ENCODE measurements at places on chromosomes 6 and 20. TPM values are rescaled to one million over a fixed set of nuclear protein-coding genes. Genes with fewer than 3 reads are reported as not detected.

Gene CLDN20
- not detected for total RNA-seq

Gene CALHM5
- not detected for total RNA-seq

Gene MUC21
- not detected for total RNA-seq

- DNase-seq, result no peak
These were observed 152.0 kb downstream of the BMP7 start for GRCh38 chr20:57114290-57115005.

GRCh38 chr6:125746019-125746414 lies 3.4 kb upstream of the HEY2 start:
- no peak for DNase-seq

Gene PGM3
- 12.4 TPM for total RNA-seq

Gene MEI4
- total RNA-seq, result not detected

DNA sequence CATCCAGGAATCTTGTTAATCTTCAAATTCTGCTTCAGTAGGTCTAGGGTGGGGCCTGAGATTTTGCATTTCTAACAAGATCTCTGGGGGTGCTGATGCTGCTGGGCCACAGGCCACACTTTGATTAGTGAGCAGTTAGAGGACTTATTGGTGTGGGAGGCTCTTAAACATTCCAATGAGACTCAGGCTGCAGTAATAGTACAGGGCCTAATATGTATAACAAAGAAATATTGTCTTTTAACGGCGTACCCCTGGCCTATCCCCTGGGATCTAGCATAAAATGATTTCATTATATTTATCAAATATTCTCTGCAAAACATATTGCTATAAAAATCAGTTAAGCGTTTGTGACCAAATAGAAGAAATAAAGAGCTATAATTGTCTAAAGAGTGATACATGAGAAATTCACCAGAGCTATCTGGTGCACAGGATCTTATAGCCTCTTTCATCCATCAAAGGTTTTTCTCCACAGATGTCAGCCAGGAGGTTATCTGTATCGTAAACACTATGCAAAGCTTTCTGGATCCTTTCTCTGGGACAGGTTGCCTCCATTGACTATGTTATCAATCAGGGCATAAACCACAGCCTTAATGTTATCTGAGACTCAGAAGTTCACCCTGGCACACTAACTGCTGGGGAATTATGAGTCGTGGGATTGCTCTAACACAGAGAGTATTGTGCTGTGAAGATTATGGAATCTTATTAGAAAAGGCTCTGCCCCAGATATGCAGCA lies 488.5 kb upstream of the MAP3K7 start:
- no peak for DNase-seq

Gene PRR18
- total RNA-seq, result 0.33 TPM

GRCh38 chr6:31354158-31354863 lies 2.7 kb downstream of the HLA-B start:
- no peak for DNase-seq

GRCh38 chr6:37013516-37014491 lies 8.3 kb downstream of the FGD2 start:
- DNase-seq, result no peak

GRCh38 chr6:136994782-136995181 lies 50.0 kb downstream of the IL20RA start:
- DNase-seq, result no peak

Gene FERMT1
- 0.32 TPM for total RNA-seq

GRCh38 chr20:32811886-32812285 lies 7.9 kb upstream of the MAPRE1 start:
- DNase-seq, result no peak

DNA sequence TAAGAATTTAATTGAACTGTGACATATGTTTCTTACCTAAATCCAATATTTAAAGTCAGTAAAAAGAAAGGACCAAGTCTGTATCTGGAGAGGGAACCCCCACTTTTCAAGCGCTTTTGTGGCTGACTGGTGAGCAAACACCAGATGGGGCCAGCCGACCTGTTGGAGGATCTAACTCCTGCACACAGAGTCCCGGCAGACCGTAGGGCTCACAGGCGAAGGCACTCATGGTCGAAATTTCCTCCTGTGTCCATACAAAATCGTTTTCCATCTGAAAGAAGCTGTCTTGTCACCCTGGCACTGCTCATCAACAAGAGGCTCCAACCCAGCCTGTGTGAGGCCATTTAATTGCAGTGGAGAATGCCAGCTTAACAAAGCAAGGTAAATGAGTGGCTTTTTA lies 94.0 kb downstream of the SCML4 start:
- DNase-seq, result peak; percentile 52

Gene CALHM6
- 5.6 TPM for total RNA-seq

- peak; percentile 55 for DNase-seq
These were observed 5.6 kb upstream of the VNN2 start for GRCh38 chr6:132763269-132763668.

Data from activated naive CD8-positive, alpha-beta T cell treated with anti-CD3 and anti-CD28 coated beads for 36 hours (primary cell).